ENCODE measurements at places on chromosomes 2 and 18.

- no peak for DNase-seq
Observed at GRCh38 chr2:72969706-72970105, 52.4 kb downstream of the EMX1 start.

- DNase-seq, result no peak
Observed at GRCh38 chr18:23365602-23366001, 87.5 kb upstream of the RIOK3 start.

GRCh38 chr2:58871469-58872142, 630.5 kb upstream of the FANCL start:
- DNase-seq, result no peak

DNA sequence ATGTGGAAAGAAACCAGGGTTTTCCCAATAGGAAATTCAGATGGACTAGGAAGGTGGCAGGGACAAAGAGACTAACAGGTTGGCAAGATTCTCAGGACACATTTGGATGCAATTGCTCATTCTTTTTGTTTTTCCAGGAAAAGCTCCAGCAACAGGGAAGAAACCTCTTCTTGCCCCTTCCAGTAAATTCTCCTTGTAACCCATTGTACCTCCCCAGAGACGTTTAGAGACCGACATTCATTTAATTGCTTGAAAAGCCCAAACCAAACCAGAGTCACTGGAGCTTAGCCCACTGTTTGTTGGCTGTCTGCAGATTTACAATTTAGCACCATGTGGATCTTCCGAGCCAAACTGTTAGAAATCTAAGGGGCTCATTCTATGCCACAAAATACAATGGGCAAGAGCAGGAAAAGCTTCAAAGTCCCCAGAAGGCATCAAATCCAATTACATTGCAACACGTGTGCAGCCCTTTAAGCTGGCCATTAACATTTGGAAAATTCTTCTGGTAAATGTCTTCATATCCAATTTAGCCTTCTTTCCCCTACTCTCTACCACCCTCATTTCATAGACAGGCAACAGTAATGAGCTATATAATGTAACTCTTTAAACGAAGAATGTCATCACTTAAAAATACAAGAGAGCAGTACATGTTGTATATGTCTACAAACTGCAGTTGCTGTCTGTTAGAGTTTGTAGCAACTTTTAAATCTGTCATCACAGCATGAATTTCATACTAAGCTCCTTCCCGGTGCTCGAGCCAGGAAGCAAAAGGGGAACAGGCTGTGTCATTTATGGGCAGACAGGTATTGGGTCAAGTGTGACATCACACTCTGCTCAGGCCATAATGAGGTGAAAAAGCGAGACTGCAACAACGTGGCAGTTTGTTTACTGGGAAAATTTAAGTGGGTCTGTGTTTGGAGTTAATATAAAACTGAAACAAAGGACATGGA, 235.6 kb upstream of the HNRNPA3 start:
- DNase-seq, result no peak

- DNase-seq, result no peak
Observed at GRCh38 chr2:165357758-165358157, 111.7 kb upstream of the CSRNP3 start.

DNA sequence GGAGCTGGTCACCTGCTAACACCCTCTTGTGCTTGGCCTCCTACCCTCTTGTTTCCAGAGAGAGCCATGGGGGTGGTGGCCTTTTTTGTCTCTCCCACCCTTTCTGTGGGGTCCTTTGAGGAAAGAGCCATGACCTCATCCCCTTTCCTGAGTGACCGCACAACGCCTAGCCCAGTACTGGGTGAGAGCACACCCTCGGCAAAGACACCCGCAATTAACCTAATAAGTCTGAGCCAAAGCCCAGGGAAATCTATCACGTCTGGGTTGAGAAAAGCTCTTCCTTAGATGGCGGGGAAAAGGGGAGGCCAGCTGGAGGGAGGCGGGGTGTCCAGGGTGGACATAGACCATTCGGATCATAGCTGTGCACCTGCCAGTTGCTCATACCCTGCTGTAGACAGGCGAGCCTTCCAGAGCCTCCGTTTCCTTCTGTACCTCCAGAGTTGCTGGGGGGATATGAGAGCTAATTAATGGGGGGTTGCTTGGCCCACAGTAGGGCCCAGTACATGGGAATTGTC, 93.7 kb upstream of the MCFD2 start:
- no peak for DNase-seq

DNA sequence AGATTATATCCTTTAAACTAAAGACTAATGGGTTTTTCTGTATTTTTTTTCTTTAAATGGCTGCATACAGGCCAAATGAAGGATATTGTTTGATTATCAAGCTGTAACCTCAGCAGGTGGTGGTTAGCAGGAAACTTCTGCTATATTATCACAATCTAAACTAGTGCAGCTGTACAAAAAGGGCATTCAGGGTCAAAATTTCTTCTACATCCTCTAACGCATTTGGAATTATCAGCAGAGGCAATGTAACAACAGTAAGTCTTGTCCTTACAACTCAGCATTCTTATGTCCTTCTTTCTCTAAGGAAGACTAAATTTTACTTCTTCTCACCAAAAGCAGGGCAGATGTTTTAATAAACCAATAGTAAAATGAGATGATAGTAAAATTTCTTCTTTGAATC, 135.8 kb upstream of the FN1 start:
- DNase-seq, result no peak

- no peak for DNase-seq
Observed at GRCh38 chr2:96819876-96820511, 3.9 kb downstream of the CNNM3 start.

- no peak for DNase-seq
Observed at GRCh38 chr2:137797641-137798040, 166.6 kb upstream of the HNMT start.

DNA sequence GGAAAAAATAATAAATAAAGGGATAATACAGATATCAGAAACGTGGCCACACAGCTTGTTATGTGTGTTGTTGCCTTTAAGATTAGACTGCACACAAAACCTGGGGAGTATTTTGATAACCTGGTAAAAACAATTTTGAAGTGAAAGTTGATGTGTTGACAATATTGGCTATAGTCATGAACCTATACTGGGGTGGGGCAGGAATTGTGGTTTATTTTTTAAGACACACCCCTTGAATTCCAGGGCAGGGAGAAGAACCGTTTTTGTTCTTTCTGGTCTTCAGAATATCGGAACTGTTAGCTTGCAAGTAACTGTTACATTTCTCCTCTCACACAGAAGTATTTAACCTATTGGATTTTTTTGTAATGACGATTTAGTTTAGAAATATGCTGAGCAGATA, 80.4 kb downstream of the LIMS1 start:
- DNase-seq, result no peak

DNA sequence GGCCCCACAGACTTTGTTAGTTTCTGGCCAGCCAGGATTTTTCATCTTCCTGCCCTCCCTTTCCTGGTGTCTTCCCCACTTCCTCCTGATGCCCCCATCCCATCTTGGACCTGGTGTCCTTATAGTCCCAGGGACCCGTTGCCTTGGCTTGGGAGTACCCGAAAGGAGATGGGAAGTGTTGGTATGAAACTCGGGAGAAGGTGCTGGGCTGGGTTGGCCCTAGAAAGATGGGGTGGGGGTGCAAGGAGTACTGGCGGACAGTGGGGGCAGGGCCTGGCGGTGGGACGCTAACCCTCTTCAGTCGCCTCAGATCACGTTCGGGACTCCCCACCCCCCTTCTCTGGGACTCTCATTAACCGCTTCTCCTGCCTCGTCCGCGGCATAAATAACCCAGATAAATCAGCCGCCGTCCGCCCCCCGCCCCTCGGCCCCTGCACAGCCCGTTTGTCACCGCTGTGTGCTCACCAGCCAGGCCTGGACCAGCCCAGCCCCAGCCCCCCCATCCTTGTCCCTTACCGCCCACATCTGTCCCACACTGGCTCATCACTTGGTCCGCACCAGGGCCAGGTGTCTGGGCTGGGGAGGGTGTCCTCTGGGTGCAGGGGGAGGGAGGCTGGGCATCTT, 3.7 kb upstream of the ASIC4 start:
- no peak for DNase-seq

DNA sequence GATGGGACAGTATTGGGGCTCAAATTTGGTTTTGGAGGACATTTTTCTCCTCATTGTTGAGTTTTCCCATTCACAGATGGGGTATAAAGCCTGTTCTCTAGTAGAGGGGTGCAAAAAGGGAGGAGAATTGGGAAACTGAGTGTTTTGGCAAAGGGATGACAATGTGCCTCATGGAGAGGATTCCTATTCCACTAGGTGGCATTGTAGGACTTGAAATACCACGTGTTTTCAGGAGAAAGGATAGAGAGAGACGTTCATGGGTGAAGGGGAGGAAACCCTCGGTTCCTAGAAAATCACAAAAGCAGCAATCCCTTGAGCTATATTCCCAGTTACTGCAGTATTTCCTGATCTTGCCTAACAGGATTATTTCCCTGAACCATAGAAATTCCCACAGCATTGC, 113.7 kb upstream of the SRD5A2 start:
- no peak for DNase-seq

- no peak for DNase-seq
Observed at GRCh38 chr2:46984040-46984439, 68.4 kb upstream of the MCFD2 start.

- DNase-seq, result no peak
Observed at GRCh38 chr2:188601391-188601790, 309.7 kb downstream of the GULP1 start.

DNA sequence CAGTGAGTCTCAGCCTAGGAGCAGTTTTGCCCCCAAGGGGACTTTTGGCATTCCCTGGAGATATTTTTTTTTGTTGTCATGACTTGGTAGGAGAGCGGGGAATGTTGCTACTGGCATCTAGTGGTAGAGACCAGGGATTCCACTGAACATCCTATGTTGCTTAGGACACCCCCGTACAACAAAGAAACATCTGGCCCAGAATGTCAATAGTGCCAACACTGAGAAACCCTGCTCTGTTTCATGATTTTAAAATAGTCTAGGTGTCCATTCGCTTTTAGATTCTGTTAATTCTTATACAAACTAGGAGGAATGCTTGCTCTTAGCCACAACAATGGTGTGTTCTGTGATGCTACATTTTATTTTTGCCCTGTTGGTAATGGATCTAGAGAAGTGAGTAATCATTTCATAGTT, 225.8 kb upstream of the SIX3 start:
- no peak for DNase-seq

DNA sequence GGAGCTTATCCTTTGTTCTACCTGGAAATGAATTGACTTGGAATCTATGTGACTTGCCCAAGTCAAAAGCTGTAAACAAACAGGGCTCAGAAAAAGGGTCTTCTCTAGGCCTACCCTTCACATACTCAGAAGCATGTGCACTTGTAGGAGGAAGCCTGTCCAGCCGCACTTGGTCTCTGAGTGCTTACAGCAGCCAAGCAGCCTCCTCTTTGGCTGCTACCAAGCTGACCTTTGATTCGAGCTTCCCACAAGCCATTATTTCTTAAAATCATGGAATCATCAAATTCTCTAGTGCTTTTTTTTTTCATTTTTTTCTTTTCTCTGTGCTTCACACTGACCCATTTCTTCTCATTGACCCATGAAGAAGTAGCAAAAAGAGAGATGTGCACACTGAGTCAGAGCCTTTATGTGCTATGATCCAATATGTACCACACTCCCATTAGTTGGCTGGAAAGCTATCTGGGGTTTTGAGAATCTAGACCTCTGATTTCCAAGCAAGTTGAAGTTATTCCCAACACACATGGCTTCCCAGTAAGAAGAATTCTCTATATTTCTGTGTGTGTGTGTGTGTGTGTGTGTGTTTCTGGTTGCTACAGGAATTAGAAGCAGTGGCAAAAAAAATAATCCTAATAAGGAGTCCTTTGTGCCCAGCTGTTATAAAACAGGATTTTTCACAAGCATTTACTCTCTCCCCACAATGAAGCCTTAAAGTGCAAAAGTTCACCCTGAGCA, 550.3 kb upstream of the TNP1 start:
- no peak for DNase-seq

- no peak for DNase-seq
Observed at GRCh38 chr18:48959921-48960920, 9.5 kb upstream of the SMAD7 start.

GRCh38 chr2:69911985-69912563, 2.8 kb upstream of the MXD1 start:
- DNase-seq, result no peak

DNA sequence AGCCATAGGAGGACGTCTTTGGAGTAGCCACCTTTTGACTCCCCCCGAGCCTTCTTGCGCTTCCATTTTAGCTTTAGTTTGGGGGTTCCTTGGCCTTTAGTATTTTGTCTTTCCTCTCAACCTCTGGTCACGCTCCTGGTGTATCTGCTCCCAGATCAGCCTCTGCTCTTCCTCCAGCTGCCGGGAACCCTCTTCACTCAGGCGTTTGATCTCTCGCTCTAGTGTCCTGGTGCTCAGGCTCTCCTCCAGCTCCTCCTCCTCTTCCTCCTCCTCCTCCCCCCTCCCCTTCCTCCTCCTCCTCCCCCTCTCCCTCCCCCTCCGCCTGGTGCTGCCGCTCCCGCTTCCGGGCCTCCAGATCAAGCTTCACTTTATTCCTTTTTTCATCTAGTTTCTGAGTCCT, 1082.3 kb upstream of the TMEFF2 start:
- DNase-seq, result no peak

- no peak for DNase-seq
Observed at GRCh38 chr2:239199041-239199768, 201.6 kb downstream of the HDAC4 start.

GRCh38 chr18:48693625-48694262, 154.9 kb downstream of the CTIF start:
- no peak for DNase-seq

DNA sequence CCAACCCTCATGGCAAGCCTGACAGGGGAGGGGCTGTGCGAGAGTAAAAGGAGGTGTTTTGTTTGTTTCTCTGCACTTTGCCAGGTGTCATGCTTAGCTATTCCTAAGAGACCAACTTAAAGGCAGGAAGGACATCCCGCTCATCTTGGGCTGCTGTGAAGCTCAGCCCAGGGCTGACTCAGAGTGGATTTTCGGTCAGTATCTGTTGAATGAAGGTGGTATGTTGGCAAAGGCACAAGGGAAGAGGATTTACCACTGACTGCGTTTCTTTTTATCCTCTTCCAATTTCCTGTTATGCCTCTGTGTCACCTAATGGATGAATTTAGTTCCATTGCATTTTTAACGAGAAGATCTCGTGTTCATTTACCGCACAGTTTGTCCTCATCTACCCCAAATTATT, 18.9 kb downstream of the TRPM8 start:
- no peak for DNase-seq

DNA sequence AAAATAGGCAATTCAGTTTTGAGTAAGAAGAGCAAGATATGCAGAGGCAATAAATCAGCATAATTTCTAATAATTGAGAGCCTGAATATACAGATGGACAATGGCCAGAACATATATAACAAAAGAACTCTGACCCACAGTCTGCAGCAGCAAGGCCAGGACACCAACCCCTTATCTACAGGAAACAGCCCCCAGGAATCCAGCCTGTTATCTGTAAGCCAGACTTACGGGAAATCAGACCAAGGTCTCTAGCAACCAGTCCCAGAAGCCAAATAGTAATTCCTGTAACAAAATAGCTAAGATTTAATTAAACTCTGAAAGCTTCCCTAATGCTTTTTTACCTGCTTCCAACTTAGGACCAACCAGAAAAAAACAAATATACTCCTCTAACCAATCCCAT, 434.5 kb upstream of the GYPC start:
- no peak for DNase-seq

DNA sequence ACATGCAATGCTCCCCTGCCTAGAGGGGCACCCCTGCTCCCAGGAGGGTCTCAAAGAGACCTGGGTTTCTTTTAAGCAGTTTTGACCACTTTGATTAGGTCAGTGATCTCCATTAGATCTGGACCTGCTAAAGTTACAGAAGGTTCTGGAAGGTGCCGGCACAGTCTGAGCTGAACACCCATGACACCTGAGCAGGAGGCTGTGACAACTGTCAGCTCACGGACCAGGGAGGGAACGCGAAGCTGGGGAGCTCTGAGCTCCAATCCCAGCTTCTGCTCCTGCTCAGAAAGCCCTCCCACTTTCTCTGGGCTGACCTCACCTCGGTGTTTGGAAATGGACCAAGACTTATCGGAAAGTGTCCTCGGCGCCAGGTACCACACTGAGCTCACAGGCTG, 113.8 kb downstream of the NFATC1 start:
- DNase-seq, result no peak

All from CD8-positive, alpha-beta memory T cell (primary cell).